Peyer's patch (tissue), 4 donors: ENCODE measurements at places on chromosomes 1 and 21. TPM values are rescaled to one million over a fixed set of nuclear protein-coding genes. Genes with fewer than 3 reads are reported as not detected.

DNA sequence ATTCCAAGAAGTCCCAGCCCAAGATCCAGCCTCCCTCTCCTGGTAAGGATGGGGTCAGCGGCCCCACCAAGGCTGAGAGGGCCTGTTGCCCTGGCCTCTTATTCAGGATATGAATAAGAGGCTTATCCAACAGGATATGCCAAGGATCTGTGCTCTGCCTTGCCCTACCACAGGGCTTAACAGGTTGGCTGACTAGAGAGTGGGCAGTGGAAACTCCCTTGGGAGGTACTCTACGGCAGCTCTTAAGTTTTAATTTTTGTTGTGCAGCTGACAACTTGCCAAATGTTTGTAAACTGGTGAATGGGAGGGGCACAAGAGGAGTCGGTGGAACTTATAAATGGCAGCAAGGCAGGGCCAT, 16.5 kb upstream of the PIGV start:
- no peaks in the 10 kb centered on the region for H3K27me3 ChIP-seq
- no peak for DNase-seq
- no peaks in the 10 kb centered on the region for H3K36me3 ChIP-seq

- H3K4me3 ChIP-seq, result no peak overlapping the region
- H3K4me1 ChIP-seq, result no peaks in the 10 kb centered on the region
- DNase-seq, result no peak
- no peaks in the 10 kb centered on the region for H3K36me3 ChIP-seq
- H3K27me3 ChIP-seq, result no peaks in the 10 kb centered on the region
These were observed 17.3 kb downstream of the PDPN start for GRCh38 chr1:13600762-13601453.

Gene COA6
- total RNA-seq, result 11.7 TPM

- H3K36me3 ChIP-seq, result no peaks in the 10 kb centered on the region
- H3K4me1 ChIP-seq, result no peaks in the 10 kb centered on the region
- DNase-seq, result no peak
- H3K27ac ChIP-seq, result no peak overlapping the region
These were observed 123.2 kb downstream of the IGSF21 start for GRCh38 chr1:18230840-18231239.

Gene AMY1C
- total RNA-seq, result not detected

Gene FOXD3
- not detected for total RNA-seq

- H3K4me1 ChIP-seq, result no peaks in the 10 kb centered on the region
- H3K27ac ChIP-seq, result no peak overlapping the region
- H3K36me3 ChIP-seq, result no peaks in the 10 kb centered on the region
- no peak for DNase-seq
- H3K27me3 ChIP-seq, result no peaks in the 10 kb centered on the region
- no peak overlapping the region for H3K4me3 ChIP-seq
These were observed 511.9 kb upstream of the ZRANB2 start for GRCh38 chr1:71592646-71593274.
